ENCODE measurements at places on chromosomes 6 and 20.

DNA sequence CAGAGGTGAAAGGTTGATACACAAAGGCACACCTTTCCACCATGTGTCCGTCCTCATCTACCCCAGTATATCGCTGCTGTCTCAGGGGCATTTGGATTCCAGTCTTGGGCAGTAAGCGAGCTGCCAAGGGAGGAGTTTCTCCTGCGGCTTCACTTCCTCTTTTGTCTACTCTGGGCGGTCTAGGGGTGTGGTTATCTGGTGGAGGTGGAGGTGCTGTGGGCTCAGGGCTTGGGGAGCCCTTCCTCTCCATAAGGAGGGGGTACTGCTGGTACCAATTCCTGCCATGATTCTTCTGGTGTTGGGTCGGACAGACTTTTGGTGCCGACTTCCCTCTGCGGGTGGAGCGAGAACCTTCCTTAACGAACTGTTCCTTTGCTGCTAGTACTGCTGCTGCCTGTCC lies 31.9 kb upstream of the FABP7 start:
- DNase-seq: no peak

DNA sequence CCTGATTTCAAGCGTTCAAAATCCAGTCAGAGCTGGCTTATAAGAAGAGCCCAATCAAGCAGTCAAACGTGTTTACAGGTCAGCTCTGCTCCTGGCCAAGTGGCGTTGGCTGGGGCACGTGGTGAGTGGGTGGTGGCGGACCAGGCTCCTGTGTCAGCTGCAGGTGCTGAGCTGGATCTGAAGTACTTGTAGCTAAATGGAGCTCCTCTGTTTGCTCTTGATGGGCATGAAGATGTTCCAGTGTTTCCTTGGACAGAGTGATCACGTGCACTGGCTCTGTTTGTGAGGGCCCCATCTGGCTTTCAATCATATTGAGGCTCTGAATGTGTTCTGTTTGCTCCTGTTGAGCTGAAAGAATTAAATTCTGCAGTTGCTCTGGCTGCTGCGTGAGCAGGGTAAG lies 10.2 kb upstream of the MICAL1 start:
- no peak for DNase-seq

- DNase-seq: no peak
These were observed at the start of gene PCSK2 for GRCh38 chr20:17226410-17227218. Gene PCSK2 (plus strand): TSS chr20:17227040. CDS start chr20:17227306, 266 bp downstream.

GRCh38 chr6:146028851-146029572 lies at the start of gene GRM1:
Gene GRM1 (plus strand): TSS chr6:146029062. CDS start chr6:146029518, 456 bp downstream.
- DNase-seq: no peak

- no peak for DNase-seq
These were observed 65.5 kb downstream of the PLCB4 start for GRCh38 chr20:9134346-9134745.

GRCh38 chr6:158158123-158158522 lies 9.9 kb downstream of the SERAC1 start:
- DNase-seq: no peak

- no peak for DNase-seq
These were observed 14.7 kb upstream of the DSP start for GRCh38 chr6:7526755-7527154.

GRCh38 chr20:34797012-34797995 lies 28.1 kb downstream of the NCOA6 start:
- no peak for DNase-seq

- DNase-seq: no peak
These were observed 159.5 kb upstream of the OLIG3 start for GRCh38 chr6:137653706-137654059.

- DNase-seq: no peak
These were observed 403.7 kb downstream of the CDH26 start for GRCh38 chr20:60361761-60362395.

- DNase-seq: no peak
These were observed 524 bp downstream of the C20orf203 start for GRCh38 chr20:32672982-32673851.

DNA sequence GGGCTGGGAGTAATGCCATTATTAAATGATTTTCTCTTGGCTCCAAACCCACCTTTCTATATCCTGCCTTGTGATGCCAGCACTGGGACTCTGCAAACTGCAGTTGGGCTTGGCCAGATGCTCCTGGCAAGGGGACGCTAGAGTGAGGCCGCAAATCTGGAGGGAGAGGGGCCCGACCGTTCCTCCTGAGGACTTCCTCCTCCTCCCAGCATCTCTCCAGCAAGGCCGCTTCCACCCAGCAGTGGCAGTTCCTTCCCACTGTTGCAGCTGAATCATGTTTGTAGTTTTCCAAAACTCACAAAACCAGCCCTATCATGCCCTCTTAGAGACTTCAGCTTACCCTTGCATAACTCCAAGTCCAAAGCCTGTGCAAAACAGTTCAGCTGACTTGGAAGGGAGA lies 244.4 kb downstream of the FOXA2 start:
- no peak for DNase-seq

GRCh38 chr6:14915888-14916832 lies 329.7 kb upstream of the JARID2 start:
- DNase-seq: no peak

- no peak for DNase-seq
These were observed 81.1 kb upstream of the SMIM8 start for GRCh38 chr6:87241304-87241703.

All from cardiac septum (tissue), 1 donor.